ENCODE measurements at places on chromosomes 11 and 22. TPM values are rescaled to one million over a fixed set of nuclear protein-coding genes. Genes with fewer than 3 reads are reported as not detected.

DNA sequence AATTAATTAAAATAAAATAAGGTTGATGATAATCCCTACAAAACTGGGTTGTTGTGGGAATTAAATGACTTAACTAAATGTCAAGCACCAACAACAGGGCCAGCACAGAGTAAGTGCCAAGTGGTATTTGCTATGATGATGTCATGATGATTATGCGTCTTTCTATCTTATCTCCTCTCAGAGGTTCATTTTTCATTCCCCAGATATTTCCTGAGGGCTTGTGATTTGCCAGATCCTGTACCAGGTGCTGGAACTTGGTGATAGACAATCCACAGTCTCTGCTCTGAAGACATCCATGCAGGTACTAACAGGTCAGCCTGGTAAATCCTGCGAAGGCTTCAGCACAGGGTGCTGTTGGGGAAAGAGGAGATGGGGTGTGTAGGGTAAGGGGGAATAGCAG, 8.1 kb upstream of the MYH9 start:
- no peak for DNase-seq

DNA sequence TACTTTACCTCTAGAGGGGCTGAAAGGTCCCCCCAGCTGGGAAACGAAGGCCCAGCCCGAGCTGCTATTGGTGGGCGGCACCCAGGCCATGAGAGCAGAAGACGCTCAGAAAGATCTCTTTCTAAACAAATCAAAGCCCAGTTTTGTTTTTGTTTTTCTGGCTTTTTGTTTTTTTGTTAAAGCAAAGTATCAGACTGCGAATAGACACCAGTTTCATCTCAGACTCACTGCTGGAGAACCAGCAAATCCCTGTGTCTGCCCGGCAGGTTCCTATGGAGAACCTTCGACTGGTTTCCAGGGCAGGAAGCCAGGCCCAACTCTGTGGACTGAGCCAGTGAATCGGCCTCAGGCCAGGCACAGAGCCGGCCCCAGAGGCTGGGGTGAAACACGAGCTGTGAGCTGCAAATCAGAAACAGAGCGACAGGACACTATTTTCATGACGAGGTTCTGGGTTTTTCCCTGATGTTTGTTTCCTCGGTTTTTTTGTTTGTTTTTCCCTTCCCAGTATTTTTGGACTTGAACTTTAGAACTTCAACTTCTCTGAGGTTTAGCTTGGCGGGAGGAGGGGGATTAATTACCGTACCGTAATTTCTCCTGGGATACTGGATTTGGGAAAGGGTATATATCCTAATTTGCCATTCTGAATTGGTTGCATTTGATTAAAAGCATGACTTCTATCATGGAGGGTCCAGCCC, 16.0 kb upstream of the B4GALNT4 start:
- DNase-seq, result no peak

- no peak for DNase-seq
Measured at GRCh38 chr22:36386351-36386899, 1.3 kb downstream of the MYH9 start.

DNA sequence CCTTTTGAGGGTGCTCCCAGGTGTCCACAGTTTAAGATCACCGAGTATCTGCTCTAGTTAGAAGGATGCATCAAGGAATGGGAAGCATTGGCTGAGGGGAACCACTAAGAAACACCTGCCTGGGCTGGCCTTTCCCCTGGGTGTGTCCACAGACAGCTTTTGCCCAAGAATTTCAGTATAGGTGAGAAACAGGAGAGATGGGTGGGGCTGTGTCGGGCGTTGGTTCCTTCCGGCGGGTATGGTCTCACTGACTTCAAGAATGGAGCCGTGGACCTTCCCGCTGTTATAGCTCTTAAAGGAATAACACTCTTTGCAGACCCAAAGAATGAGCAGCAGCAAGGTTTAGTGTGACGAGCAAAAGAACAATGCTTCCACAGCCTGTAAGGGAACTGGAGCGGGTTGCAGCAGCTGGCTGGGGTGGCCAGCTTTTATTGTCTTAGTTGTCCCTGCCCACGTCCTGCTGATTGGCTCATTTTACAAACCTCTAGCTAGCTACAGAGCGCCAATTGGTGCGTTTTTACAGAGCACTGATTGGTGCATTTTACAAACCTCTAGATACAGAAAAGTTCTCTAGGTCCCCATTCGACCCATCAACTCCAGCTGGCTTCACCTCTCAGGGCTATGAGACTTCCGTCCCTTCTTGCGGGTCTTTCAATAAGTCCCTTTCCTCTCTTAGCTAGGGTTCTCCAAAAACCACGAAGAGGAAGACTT, 2.4 kb downstream of the FADS1 start:
- peak; percentile 13 for DNase-seq

DNA sequence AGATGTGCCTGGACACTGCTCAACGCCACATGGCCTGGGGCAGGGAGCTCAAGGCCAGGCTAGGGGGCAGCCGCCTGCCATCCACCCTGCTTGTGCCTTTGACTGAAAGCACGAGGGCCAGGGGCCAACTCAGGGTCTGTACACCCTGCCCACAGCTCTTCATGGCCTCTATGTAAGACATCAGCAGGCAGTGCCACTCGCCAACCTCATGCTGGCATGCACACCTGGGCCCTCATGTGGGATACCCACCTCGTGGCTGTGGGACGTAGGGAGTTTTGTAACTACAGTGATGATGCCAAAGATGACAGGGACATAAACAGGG, 25.6 kb downstream of the TBX1 start:
- DNase-seq, result no peak

DNA sequence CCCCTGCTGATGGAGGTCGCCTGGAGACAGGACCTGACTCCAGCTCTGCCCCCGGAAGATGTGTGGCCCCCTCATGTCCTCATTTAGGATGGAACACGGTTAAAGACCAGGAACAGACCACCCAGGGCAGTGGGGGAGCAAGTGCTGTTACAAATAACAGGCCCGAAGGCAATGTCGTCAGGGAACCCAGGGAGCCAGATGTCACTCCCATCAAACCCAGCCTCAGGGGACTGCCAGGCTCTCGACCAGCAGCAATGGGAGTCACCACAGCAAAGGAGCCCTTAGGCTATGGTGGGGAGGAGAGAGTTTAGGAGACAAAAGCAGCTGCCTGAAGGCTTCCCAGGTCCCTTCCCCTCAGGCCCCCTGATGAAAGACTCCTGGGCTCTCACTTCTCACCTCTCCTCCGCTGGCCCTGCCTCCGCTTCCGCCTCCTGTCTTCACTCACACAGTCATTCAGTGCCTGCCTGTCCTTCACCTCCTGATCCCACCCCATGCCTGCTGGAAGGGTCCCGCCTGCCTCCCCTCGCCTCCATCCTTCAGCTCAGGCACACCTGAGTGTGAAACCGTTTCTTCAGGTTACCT, 4.4 kb downstream of the RPS19BP1 start:
- DNase-seq, result no peak

GRCh38 chr22:41124086-41124485, 31.7 kb downstream of the EP300 start:
- no peak for DNase-seq

DNA sequence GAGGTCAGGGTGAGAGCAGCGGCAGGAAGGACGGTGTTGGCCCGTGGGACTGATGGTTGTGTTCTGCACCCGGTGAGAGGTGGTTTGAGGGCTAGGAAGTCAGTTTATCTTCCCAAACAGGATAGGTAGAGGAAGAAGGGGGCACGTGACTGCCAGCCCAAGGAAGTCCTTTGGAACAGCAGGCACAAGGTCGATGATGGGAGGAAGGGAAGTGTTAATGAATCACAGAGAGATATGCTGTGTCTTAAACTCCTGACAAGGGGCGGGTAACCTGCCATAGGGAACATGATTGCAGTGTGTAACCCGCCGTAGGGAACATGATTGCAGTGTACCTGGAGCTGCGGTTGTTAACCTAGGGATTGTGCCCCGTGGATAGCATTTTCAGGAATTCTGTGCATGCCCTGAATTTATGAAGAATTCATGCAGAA, 49.0 kb downstream of the PRR5L start:
- DNase-seq, result no peak

DNA sequence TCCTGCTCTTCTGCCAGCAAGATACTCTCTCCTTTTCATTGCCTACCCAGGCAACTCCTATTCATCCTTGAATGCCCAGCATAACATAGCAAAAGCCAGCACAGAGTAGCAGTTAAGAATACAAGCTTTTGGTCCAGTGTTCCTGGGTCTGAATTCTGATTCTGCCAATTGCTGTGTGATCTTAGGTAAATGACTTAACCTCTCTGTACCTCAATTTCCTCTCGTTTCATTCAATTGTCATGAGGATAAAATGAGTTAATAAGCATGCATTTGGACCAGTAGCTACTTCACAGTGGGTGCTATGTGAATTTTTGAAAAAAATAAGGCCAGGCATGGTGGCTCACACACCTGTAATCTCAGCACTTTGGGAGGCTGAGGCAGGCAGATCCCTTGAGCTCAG, 346.0 kb downstream of the BUD13 start:
- no peak for DNase-seq

GRCh38 chr22:35134637-35135036, 68.7 kb downstream of the ISX start:
- DNase-seq, result no peak

- DNase-seq, result no peak
Measured at GRCh38 chr11:1392561-1392960, 2.8 kb downstream of the BRSK2 start.

DNA sequence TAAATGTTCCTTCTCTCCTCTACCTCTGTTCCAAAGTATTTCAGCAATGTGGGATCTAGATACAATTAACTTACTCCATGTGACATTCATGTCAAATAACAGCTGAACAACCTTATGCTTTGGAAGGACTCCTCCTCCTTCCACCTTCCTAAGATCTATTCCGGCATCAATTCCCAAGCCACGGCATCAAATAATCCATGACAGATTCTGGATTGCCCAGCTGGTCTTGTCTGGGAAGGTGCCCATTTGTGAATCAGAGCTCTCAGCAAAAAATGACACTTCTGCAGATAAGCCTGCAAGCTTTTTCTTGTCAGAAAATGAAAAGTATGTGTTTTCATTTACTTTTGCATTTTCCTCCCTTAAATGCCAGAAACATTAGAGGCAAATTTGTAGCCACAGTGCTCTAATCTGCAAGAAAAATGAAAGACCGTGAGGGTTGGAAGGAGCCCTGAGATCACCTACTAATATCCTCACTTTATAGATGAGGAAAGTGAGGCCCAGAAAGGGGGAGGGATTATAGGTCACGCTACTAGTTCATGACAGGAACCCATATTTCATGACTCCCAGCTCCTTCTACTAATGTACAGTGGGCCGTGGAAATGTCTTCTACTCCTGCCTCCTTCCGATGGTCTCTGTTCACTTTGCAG, 124.0 kb downstream of the ME3 start:
- no peak for DNase-seq

GRCh38 chr11:72229336-72229924, 4.9 kb downstream of the INPPL1 start:
- DNase-seq, result no peak

DNA sequence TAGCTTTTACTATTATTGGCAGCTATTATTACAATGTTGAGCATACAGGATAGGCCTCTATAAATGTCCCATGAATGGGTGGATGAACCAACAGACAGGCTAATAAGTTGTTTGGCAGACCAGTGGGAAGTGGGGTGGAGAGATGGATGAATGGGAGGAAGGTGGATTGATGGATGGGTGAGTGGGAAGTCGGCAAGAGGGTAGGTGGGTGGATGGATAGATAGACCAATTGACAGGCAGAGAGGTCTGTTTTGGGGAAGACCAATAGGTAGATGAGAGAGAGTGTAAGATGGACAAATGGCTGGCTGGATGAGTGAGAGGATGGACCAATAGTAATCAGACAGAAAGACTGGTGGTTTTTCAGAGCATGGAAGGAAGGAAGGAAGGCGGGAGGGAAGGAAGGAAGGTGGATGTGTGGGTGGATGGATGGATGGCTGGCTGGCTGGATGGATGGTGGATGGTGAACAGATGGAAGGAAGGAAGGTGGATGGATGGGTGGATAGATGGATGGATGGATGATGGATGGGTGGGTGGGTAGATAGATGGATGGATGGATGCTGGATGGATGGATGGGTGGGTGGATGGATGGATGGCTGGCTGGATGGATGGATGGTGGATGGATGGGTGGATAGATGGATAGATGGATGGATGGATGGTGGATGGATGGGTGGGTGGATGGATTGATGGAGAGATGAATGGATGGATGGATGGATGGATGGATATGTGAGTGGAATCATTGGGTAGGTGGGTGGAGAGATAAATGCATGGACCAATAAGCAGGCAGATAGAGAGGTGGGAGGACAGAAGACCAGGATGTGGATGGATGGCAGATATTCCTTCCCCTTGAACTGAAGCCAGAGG, 37.4 kb downstream of the RASD2 start:
- DNase-seq, result no peak

DNA sequence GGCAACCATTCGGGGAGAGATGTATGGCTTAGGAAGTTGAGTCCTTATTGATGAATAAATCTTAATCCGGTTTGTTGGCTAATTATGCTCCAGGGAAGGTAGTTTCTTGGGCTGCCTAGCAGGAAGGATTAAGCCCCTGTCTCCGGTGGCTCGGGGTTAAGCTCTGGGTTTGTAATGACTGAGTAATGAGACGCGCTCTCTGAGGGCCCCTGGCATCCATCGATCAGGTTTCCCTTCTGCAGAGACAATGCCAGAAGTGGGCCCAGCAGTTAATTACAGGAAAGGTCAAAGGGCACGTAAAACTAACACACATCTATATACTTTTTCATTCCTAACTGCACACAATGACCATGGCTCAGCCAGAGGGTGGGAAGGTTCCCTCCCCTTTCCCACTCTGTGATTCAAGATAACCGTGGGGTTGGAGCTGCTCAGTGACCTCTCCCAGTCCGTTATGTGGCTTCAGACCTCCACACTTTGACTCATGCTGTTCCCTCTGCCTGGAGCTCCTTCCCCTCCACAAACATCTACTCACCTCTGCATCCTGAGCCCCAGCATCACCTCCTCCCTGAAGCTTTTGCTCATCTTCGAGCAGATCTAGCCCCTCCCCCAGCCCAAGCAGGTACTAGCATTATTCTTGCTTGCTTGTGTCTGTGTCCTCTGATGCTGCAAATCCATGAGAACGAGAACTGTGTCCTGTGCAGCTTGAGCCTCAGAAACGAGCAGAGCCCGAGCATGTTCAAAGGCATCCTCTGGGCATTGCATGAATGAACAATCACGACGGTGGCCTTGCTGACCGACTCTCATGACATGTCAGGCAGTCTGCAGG, 16.6 kb downstream of the SCUBE1 start:
- DNase-seq, result no peak

GRCh38 chr11:73216465-73216864, 1.6 kb upstream of the P2RY2 start:
- DNase-seq, result no peak

Gene OVCH2
- not detected for total RNA-seq

Gene USP2
- 0.66 TPM for total RNA-seq

Gene KCNQ1OT1
- total RNA-seq, result 0.49 TPM

Gene CLDN5
- not detected for total RNA-seq

Gene CASP12
- total RNA-seq, result not detected

Gene CCDC73
- total RNA-seq, result not detected

Gene OR9I1
- total RNA-seq, result not detected

Measured in activated naive CD4-positive, alpha-beta T cell treated with anti-CD3 and anti-CD28 coated beads, Interleukin-2, amount 50 U/mL, for 72 hours (primary cell).